CD4-positive, alpha-beta T cell treated with Interleukin-6 for 4 hours (primary cell): ENCODE measurements at places on chromosomes 12 and 14.

DNA sequence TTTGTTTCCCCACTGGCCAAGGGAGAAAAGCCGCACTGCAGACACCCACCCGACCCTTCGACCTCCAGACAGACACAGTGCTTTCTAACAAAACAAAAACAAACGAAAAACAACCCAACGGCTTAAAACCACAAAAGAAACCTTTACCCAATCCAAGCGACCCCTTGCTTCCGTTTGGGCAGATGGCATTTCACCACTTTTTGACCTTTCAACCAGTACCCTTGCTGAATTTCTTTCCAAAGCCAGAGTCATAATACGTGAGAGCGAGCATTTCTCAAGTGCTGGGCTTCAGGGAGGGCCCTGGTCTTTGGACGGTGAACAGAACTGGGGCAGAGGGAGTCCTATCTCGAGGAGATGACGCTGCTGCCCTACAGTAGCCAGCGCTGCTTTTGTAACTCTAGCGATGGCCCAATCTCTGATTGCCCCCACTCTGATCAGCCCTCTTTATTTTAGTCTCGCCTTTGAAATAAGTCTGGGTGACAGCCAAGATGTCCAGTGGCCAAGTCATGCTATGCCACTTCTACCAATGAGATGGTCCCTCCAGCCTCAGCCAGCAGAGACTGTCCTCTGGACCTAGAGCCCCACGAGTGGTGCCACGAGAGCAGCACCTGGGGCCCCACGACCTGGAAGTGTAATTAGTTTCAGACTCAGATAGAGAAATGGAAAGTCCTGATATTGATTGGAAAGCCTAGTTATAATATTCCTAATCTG lies 21.9 kb upstream of the ADIPOR2 start:
- DNase-seq = no peak

DNA sequence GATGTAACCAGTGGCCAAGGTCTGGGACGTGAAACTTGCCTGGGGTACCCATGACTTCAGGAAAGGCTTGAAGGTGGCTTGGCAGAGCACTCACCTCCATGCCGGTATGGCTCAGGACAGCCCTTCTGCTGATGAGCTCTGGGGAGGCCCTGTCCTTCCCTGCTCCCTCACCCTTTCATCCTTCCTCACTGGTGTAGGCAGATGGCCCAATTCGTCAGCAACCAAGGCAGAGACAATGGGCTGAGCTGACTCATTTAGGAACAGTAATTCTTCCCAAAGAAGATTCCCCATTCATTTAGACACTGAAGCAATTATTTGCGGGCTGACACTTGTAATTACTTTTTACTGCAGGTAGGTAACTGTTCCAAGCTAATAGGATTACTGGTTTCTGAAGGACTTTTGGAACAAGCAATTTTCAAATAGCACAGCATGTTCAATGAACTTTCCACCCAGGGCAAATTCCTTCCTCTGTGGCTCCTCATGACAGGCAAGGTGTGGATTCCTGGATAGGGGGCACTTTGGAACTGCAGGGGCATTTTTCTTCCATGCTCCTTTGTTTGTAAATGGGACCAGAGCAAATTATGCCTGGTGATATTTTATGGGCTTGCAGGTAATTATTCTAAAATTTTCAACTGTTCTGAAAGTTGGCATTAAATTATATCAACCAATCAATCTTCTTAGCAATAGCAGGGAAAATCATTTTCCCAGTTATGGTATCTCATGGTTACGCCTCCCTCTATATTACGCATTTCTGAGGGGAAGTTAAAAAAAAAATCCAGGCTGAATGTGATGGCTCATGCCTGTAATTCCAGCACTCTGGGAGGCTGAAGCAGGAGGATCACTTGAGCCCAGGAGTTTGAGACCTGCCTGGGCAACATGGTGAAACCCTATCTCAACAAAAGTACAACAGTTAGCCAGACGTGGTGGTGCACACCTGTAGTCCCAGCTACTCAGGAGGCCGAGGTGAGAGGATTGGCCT lies 24.1 kb upstream of the NRDE2 start:
- no peak for DNase-seq

- no peak for DNase-seq
These were observed 10.9 kb upstream of the PCED1B start for GRCh38 chr12:47068539-47068938.

- no peak for DNase-seq
These were observed 54.5 kb downstream of the CRACR2A start for GRCh38 chr12:3698218-3698974.

DNA sequence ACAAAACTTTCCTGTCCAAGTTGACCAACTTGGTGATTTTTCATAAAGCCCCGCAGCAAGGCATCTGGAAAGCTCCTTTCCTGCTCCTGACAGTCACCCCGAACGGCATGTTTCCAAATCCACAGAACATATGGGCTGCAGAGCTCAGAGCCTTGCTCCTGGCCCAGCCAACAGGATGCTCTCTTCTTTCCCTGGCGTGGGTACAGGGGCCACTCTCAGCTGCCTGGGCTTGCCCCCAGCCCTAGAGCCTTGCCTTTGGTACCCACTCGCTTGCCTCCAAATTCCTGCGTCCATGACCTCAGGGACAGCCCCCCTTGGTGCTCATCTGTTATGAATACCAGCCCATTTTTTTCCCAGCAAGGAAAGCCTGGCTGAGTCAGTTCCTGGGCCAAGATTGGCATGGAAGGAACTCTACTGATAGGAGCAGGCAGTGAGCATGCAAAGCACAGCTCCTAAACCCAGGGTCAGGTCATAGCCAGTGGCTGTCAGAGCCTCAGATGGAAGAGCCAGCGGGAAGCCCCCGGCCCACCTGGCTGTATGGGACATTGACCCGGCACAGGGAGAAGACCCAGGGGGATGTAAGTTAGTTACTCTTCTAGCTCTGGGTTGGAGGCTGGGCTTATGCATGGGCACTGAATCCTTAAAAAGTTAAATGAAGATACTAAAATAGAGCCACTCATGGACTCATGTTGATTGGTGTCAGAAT lies 105.3 kb upstream of the RTL1 start:
- DNase-seq = no peak

- DNase-seq = no peak
These were observed 4.9 kb upstream of the NEMF start for GRCh38 chr14:49857427-49858003.

- no peak for DNase-seq
These were observed 11.8 kb downstream of the OTUB2 start for GRCh38 chr14:94037954-94038353.

DNA sequence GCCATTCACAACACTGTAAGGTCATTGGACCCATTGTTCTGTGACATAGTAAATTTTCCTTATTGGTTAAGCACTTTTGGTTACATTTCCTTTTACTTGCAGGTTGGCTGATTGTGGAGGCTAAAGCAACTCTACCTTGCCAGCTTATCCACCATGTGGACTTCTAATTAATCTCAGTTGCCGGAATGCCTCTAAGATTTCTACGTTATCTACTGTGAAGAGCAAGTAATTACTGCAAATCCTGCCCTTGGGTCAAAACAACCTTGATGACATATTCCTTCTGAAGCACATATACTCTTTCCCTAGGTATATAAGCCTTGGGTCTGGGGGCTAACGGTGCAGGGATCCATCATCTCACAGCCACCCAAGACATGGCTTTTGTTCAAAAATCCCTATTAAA lies 19.5 kb upstream of the MORN3 start:
- DNase-seq = no peak
